ENCODE measurements at places on chromosomes 2 and 18.

DNA sequence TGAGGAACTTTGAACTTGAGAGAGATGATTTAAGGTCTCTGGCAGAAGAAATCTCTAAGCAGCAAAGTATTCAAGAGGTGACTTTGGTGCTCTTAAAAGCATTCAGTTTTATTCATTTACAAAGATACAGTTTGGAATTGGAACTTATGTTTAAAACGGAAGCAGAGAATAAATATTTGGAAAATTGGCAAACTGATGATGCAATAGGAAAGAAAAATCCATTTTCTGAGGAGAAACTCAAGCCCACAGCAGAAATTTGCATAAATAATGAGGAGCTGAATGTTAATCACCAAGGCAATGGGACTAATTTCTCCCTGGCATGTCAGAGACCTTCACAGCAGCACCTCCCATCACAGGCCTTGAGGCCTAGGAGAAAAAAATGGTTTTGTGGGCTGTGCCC lies 1022.5 kb upstream of the CHAC2 start:
- no peak for DNase-seq

GRCh38 chr2:165776013-165776412 lies 18.0 kb downstream of the GALNT3 start:
- no peak for DNase-seq

DNA sequence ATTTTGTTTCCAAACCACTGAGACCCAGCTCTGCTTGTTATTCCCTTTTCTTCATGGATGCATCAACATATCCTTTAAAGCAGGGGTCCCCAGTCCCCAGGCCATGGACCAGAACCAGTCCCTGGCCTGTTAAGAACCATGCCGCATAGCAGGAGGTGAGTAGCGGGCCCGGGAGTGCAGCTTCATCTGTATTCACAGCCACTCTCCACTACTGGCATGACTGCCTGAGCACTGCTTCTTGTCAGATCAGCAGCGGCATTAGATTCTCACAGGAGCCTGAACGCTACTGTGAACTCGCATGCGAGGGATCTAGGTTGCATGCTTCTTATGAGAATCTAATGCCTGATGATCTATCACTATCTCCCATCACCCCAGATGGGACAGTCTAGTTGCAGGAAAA lies 1.6 kb upstream of the POLI start:
- no peak for DNase-seq

- no peak for DNase-seq
These were observed 138.0 kb upstream of the LYPD6 start for GRCh38 chr2:149192427-149192826.

GRCh38 chr2:108640731-108641130 lies 78.6 kb upstream of the RANBP2 start:
- no peak for DNase-seq

Data from activated CD8-positive, alpha-beta memory T cell treated with anti-CD3 and anti-CD28 coated beads for 1 hour (primary cell).